ENCODE measurements at places on chromosomes 3 and 15.
A peak's percentile ranks its signal among the peaks of the same experiment; 100 is the strongest.

DNA sequence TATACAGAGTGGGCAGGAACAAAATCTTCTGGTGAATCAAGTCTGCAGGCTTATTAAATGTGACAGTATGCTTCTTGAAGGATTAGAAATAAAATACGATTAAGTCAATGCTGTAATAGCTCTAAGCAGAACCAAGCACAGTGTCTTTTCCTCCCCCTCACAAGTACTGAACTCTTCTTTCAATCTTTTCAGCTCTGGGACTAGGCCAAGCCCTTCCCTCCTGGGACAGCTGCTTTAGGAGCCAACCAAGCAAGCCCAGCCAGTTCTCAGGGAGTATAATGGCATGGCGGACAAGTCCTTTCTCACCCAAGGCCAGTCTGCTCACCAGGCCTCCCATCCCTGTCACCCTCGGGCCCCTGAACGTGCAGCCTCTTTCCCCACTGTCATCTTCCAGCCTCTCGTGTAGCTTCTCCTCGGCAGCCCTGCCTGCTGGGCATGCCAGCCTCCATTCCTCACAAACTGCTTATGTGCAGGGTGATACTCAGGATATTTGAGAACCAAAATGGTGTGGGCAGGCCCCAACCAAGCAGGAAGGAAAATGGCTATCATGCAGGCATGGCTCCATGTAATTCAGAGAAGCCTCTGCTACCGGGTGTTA is 8.4 kb upstream of the PPP1R2 start:
- no peak for DNase-seq

DNA sequence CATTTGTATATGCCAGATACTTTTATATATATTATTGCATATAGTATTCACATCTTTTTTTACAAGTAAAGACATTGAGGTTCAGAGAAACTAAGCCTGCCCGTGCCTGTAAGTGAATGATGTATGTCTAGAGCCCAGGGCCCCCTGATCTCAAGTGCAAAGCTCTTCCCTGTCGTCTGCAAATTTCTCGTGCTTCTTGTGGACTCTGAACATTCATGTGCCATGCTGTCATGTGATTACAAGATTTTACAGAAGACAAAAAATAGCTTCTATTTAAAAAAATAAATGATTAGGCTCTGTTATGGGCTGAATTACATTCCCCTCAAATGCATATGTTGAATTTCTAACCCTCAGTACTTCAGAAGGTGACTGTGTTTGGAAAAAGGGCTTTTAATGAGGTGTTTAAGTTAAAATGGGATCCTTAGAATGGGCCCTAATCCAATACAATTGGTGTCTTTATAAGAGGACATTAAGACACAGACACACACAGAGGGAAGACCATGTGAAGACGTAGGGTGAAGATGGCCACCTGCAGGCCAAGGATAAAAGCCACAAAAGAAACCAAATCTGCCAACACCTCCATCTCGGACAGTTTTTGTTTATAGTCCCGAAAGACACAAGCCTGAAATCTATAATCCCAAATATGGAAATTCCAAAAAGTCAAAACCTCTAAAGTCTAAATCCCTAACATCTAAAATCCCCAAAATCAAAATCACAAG is 3.9 kb upstream of the MASP1 start:
- no peak for DNase-seq

- no peak for DNase-seq
These were observed 2.7 kb downstream of the TYRO3 start for GRCh38 chr15:41561777-41562145.

DNA sequence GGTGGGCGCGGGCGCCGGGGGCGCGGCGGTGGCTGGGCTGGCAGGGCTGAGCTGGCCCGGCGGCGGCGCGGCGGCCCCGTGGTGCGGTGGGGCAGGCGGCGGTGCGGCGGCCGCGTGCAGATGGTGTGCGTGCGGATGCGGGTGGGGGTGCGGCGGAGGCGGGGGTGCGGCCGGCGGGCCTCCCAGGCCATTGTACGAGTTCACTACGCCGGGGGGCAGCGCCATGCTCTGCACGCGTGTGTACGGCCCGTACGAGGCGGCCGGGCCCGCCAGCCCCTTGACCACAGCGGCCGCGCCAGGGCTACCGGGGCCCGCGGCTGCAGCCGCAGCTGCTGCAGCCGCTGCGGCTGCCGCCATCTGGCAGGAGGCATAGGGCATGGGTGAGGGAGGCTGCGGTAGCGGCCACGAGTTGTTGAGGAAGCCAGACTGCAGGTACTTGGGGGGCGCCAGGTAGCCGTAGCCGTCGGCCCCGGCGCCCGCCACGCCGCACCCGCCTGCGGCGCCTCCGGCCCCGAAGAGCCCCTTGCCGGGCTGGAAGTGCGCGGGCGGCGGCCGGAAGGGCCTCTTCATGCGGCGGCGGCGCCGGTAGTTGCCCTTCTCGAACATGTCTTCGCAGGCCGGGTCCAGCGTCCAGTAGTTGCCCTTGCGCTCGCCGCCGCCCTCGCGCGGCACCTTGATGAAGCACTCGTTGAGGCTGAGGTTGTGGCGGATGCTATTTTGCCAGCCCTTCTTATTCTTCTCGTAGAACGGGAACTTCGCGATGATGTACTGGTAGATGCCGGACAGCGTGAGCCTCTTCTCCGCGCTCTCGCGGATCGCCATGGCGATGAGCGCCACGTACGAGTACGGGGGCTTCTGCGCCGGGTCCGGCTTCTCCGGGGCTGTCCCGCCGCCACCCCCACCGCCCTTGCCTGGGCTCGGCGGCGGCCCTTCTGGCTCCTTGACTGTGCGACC is 951 bp downstream of the FOXL2 start:
- DNase-seq: peak; percentile 40

GRCh38 chr3:69719587-69720122 is 19.6 kb upstream of the MITF start:
- no peak for DNase-seq

DNA sequence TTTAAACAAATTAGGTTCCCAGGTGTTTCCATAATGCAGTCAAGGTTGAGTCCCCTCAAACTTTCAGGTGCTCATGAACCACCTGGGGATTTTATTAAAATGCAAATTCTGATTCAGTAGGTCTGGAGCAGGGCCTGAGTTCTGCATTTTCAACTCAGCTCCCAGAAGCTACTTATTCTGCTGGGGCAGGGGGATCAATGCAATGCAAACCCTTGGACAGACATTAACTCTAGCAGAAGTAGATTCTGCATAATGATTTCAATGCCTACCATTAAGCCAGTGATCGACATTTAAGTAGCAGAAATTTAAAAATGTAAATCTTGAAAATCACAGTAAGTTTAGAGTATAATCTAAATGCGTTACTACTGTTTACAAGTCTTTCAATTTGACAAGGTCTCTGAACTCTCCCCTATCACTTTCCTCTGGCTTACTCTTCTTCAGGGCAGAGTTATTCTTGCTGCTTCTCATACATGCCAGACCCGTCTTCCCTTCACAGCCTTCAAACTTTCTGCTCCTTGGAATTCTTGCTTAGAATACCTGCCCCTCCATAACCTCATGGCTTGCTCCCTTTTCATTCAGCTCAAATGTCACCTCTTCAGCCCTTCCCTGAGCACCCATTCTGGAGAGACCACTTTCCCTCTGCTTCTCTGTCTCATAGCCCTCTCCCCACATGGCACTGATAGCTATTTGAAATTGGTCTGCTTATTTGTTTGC is 19.3 kb upstream of the DPPA4 start:
- DNase-seq: no peak

DNA sequence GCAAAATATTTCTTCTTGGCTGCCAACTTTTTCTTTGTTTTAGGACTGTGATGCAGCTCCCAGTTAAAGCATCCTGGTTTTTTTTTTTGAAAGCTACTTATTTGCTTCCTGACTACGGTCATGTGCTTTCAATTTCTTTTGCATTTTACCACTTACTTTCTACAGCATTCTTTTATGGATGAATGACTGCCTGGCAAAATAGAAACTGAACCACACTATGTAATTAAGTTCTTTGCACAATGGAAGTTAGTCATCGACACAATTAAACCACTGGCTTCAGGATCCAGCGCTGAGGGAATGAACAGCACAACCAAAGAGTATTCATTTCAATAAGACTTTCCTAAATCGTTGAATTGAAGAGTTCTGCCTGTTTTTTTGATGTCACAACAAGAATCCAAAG is 82.2 kb upstream of the EPHA3 start:
- no peak for DNase-seq
